ENCODE measurements at places on chromosomes 12 and 14.

DNA sequence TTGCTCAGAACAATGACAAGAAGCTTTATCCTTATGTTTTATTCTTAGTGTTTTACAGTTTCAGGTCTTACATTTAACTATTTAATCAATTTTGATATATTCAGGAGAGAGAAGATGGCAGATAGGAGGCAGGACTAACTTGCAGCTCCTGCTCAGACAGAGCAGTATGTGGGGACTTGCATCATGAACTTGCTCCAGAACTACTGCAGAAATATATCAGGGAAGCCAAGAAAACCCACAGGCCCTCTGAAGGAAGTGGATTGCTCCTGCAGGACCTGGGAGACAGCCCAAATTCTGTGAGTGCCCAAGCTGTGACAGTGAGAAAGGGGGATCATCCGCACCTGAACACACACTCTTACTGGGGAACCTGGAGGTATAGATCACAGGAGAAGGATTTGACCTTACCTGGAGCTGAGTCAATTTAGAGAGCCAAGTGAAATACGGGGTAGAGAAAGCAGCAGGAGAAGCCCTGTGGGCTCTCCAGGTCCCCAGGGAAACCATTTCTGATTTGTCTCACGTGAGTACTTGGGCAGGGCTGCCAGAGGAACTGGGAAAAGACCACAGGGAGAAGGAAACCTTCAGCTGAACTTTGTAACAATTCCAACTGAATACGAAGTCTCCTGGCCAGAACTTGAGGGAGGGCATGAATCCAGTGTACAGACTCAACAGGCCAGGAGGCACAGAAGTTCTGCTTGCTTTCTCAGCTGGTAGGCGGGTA is 28.9 kb upstream of the TSPAN8 start:
- no peak for DNase-seq

GRCh38 chr14:40870252-40870651 is 736.4 kb upstream of the LRFN5 start:
- DNase-seq: no peak

DNA sequence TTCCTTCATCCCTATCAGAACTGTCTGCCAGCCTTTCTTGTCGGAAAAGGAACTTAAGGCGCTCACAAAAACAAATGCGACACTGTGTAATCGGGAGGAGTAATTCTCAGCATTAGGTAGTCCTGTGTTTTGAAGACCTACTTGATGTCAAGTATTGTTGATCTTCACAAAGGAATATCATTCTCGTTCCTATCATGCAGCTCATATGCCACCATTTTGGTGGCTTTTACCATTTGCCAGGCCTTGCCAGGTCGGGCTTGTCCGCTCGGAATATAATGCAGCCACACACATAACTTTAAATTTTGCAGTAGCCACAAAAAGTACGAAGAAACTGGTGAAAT is 903 bp upstream of the PPP4R3A start:
- no peak for DNase-seq

- no peak for DNase-seq
These were observed 52.8 kb upstream of the EGLN3 start for GRCh38 chr14:34003691-34004090.

GRCh38 chr14:95831468-95831867 is 45.2 kb upstream of the TUNAR start:
- DNase-seq: no peak

DNA sequence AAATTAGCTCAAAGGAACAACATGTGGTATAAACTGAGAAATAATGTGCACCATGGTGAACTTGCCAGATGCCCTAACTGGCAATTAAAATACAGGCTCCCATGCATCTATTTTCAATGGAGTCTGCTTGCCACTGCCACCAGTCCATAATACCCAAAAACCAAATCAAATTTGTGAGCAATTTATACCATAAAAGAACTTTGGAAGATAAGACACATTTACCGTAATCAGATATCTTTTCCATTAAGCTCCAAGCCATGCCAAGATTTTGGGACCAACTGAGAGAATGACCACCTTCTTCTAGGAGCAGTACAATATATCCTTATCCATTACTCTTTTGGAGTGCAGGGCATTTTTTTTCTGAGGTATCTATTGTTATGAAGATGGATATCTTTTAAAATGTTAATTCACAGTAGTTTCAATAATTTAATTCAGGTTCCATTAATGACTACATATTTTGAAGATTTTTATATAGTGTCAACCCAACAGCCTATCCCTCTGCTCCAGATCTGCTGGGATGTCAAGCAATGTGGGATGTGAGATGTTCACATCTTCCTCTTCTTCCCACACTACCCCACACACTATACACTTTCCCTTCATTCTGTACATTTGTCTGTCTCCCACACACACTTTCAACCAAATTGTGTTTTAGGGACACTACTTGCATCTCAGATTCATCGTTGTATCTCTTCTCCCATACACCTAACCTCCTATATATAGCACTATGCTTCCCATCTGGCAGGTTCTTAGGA is 53.3 kb downstream of the KIF21A start:
- no peak for DNase-seq

GRCh38 chr14:34496679-34497513 is 34.9 kb upstream of the SPTSSA start:
- peak; percentile 10 for DNase-seq
